ENCODE measurements at places on chromosomes 6 and 20. TPM values are rescaled to one million over a fixed set of nuclear protein-coding genes. Genes with fewer than 3 reads are reported as not detected.

BMP7 gene
- 0.72 TPM for total RNA-seq

EYS gene
- 0.19 TPM for total RNA-seq

ARFGEF3 gene
- total RNA-seq, result 0.51 TPM

MOG gene
- not detected for total RNA-seq

ASIP gene
- total RNA-seq, result not detected

HSPA1L gene
- total RNA-seq, result 1.8 TPM

UCKL1 gene
- 34.0 TPM for total RNA-seq

TSBP1 gene
- total RNA-seq, result not detected

CLPSL2 gene
- 1.2 TPM for total RNA-seq

TFAP2C gene
- 16.7 TPM for total RNA-seq

RAET1E gene
- 3.2 TPM for total RNA-seq

RSPO3 gene
- 91.7 TPM for total RNA-seq

OR2H2 gene
- total RNA-seq, result not detected

PLCB1 gene
- 0.85 TPM for total RNA-seq

POFUT1 gene
- 37.7 TPM for total RNA-seq

C4A gene
- total RNA-seq, result 1.5 TPM

FOXF2 gene
- 24.4 TPM for total RNA-seq

IMPG1 gene
- total RNA-seq, result not detected

RBPJL gene
- not detected for total RNA-seq

JPH2 gene
- 1.1 TPM for total RNA-seq

SPTLC3 gene
- 0.07 TPM for total RNA-seq

PACRG gene
- total RNA-seq, result not detected

SAPCD1 gene
- 2.7 TPM for total RNA-seq

TAGAP gene
- total RNA-seq, result not detected

OR2W1 gene
- not detected for total RNA-seq

LY6G5C gene
- 1.6 TPM for total RNA-seq

ADGRF5 gene
- total RNA-seq, result not detected

PBOV1 gene
- total RNA-seq, result not detected

VSX1 gene
- total RNA-seq, result 1.2 TPM

NMBR gene
- total RNA-seq, result not detected

BTN1A1 gene
- total RNA-seq, result 0.03 TPM

TTK gene
- 17.1 TPM for total RNA-seq

ZNF391 gene
- 0.23 TPM for total RNA-seq

ATAT1 gene
- 5.9 TPM for total RNA-seq

FAM83C gene
- 0.06 TPM for total RNA-seq

KCNB1 gene
- 0.42 TPM for total RNA-seq

AHCY gene
- 331 TPM for total RNA-seq

FUCA2 gene
- 54.1 TPM for total RNA-seq

NFATC2 gene
- 6.8 TPM for total RNA-seq

Data from A549 treated with CORT108297 at 1 μM for 4 hours (cell line).